ENCODE measurements at places on chromosomes 7 and 10. TPM values are rescaled to one million over a fixed set of nuclear protein-coding genes. Genes with fewer than 3 reads are reported as not detected.

Gene ITGA8
- total RNA-seq = 0.57 TPM

Gene PRR15
- 0.48 TPM for total RNA-seq

Gene KLLN
- total RNA-seq = 0.33 TPM

Gene FAM180A
- not detected for total RNA-seq

Gene CHAT
- total RNA-seq = not detected

Gene MARVELD1
- 54.4 TPM for total RNA-seq

All from vein endothelial cell (primary cell).